ENCODE measurements at places on chromosomes 5 and 9.

- no peak for DNase-seq
Observed at GRCh38 chr9:14533867-14534640, 159.2 kb downstream of the ZDHHC21 start.

- DNase-seq = no peak
Observed at GRCh38 chr5:89064736-89065135, 181.8 kb upstream of the MEF2C start.

- peak; percentile 42 for DNase-seq
Observed at GRCh38 chr9:132160802-132161742, 786 bp upstream of the NTNG2 start.

DNA sequence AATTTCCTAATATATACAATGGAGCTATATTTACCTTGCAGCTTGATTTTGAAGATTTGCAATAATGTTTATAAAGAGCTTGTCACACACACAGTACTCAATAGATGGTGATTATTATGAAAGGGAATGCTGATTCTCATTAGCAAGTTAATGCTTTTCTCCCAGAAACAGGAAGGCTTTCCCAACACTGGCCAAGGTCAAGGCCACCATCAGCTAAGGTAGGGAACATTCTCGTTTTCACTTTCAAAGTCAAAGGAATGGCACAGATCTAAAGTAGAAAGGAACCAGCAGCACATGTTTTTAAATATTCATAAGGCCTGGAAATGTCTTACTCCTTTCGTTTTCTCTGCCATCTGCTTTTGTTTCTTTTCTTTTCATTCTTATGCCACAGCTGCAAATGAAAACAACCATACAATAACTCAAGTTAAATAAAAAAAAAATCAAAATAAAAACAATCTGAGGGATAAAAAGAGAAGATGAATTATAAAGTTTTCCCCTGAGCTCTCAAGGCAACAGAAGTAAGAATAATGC lies 266.8 kb downstream of the CRB2 start:
- DNase-seq = no peak

GRCh38 chr9:10479172-10479571 lies 133.6 kb downstream of the PTPRD start:
- no peak for DNase-seq

- DNase-seq = no peak
Observed at GRCh38 chr9:69556707-69557106, 115.5 kb downstream of the APBA1 start.

- no peak for DNase-seq
Observed at GRCh38 chr5:138645778-138646575, 70.8 kb upstream of the HSPA9 start.

DNA sequence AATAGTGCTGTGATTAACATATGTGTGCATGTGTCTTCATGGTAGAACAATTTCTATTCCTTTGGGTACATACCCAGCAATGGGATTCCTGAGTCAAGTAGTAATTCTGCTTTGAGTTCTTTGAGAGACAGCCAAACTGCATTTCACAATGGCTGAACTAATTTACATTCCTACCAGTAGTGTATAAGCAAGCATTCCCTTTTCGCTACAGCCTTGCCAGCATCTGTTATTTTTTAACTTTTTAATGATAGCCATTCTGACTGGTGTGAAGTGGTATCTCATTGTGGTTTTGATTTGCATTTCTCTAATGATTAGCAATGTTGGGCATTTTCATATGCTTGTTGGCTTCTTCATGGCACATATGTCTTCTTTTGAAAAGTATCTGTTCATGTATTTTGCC lies 308.5 kb downstream of the ARRDC3 start:
- no peak for DNase-seq

- no peak for DNase-seq
Observed at GRCh38 chr5:33834334-33834733, 57.5 kb downstream of the ADAMTS12 start.

GRCh38 chr9:81305561-81306182 lies 383.7 kb downstream of the TLE1 start:
- no peak for DNase-seq

DNA sequence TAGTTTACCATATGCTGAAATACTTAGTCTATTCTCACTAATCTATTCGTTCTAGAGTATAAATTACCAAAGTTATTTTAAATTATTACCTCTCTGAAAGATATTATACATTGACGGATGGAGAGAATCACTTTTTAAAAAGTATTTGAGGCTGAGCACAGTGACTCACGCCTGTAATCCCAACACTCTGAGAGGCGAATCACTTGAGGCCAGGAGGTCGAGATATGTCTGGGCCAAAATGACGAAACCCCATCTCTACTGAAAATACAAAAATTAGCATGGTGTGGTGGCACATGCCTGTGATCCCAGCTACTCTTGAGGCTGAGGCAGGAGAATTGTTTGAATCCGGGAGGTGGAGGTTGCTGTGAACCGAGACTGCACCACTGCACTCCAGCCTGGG lies 64.0 kb upstream of the SPATA31C2 start:
- DNase-seq = no peak

DNA sequence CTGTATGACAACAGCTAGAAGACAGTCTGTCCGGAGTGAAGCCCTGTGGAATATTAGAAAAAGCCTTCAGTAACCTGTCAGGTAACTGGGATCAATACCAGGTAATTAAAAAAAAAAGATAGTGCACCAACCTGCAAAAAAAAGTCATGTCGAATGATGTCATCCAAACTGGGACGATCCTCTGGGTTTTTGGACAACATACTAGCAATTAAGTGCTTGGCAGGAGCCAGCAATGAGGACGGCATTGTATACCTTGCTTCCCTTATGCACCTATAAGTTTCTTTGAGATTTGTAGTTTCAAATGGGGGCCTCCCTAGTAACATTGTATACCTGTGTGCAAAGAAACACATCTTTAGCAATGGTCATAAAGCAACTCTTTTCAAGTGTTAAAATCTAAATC lies 2.8 kb downstream of the PLK2 start:
- no peak for DNase-seq

DNA sequence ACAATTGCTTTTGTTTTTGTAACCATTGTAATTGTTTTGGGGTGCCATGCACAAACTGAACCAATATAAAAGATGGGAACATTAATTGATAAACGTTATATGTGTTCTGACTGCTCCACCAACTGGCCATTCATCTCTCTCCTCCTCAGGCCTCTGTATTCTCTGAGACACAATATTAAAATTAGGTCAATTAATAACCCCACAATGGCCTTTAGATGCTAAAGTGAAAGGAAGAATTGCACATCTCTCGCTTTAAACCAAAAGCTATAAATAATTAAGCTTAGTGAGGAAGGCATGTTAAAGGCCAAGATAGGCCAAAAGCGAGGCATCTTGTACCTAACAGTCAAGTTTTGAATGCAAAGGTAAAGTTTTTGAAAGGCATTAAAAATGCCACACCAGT lies 448.4 kb upstream of the ITGA1 start:
- no peak for DNase-seq

GRCh38 chr5:52709167-52709925 lies 78.4 kb upstream of the ITGA1 start:
- no peak for DNase-seq

- DNase-seq = no peak
Observed at GRCh38 chr9:21556581-21557427, 74.7 kb upstream of the IFNE start.

- no peak for DNase-seq
Observed at GRCh38 chr5:113264046-113264445, 170.7 kb downstream of the TSSK1B start.

GRCh38 chr9:36803961-36804360 lies 230.1 kb downstream of the PAX5 start:
- DNase-seq = no peak
